ENCODE measurements at places on chromosomes 4 and X.

- no peak for DNase-seq
These were observed 647.0 kb upstream of the AADAT start for GRCh38 chr4:170736710-170737109.

DNA sequence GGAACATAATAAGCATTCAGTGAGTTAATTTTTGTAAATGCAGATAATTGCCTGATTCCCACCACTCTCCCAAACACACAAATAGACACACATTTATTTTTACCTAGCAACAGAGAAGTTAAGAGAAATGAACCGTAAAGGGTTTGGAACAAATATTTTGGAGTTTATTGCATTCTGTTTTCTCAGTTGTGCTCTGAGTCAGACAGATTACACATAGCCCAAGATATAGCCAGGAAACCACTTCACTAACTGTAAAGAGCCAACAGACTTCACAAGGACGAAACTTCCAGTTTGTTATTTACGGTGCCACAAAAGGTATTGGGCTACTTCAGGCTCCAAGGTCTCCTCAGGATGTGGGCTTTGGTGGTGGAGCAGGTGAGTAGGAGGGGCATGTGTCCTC is 217.0 kb downstream of the BMPR1B start:
- DNase-seq: no peak

DNA sequence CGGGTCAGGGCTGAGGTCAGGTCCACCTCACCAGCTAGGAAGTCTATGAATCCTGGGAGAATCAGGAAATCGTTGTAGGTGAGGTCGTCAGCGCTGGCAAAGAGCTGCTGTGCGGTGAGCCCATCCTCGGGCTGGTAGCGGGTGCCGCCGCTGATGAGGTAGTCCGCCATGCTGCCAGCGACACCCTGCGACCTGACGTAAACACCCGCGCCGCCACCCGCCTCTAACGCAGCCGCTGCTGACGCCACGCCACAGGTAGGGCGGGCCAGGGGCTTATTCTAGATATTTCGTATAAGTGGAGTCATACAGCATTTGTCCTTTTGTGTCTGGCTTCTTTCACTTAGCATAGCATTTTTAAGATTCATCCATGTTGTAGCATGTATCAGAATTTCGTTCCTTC is 220.2 kb upstream of the ATP6AP2 start:
- DNase-seq: no peak

- no peak for DNase-seq
These were observed 508.6 kb upstream of the EPHA5 start for GRCh38 chr4:66178906-66179305.

DNA sequence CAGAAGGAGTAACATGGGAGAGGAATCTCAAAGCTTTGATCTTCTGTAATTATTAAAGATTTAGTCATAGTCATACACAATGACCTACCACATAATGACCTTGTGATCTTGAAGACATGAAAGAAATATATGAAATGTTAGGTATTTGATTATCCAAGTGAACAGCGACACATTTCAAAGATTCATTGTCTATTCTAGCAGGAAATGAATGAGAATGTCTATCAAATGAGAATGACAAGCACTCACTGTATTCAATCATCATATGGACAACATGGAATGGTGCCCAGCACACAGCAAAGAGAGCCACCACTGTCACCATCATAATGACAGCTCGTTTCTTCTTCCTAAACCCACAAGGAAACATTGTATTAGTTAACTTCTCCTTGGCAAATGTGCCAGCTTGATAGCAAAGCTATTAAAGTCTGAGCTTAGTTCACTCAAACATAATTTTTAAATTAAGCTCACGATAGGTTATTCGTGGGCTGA is 50.6 kb downstream of the QRFPR start:
- DNase-seq: peak; percentile 9

DNA sequence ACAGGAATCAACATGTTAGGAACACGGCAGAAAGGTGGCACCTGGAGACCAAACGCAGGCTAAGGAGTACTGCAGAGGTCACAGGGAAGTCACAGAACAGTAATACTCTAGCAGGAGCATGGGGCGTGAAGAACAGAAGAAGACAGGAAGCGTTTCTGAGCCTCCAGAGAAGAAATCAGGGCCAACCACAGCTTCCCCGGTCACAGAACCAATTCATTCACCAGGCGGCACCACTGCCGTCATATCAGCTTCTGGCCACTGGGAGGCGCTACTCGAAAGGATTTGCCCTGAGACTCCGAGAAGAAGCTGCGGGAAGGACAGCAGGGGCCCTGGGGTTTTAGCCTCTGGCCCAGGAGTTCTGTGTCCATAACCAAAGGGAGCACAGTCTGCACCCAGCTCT is 78.0 kb upstream of the DRD5 start:
- peak; percentile 4 for DNase-seq

GRCh38 chr4:141932490-141932889 is 296.1 kb downstream of the IL15 start:
- no peak for DNase-seq

- DNase-seq: no peak
These were observed at the start of gene FDCSP for GRCh38 chr4:70225824-70226223. Gene FDCSP, plus strand, starts transcription at chr4:70226124. Its CDS starts 5,071 bp downstream, at chr4:70231195.

- DNase-seq: no peak
These were observed 21.4 kb upstream of the RBPJ start for GRCh38 chr4:26299254-26299882.

DNA sequence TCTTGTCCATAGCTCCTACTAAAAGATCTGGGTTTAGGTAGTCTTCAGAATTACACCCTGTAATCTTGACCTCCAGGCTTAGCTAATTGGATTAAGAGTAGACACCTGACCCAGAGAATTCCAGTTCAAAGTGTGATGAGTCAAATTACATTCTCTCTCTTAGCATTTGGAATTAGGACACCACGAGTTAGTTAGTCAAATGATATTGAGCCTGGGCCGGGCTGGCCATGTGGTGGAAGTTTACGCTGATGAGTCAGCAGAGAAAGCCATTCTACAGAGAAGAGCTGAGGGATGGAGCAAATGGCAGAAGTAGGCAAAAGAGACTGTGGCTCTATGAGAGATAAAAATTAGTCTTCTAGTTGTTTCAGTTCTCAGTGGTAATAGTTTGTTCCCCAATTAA is 31.1 kb downstream of the CEP44 start:
- DNase-seq: no peak

All from anterior cingulate cortex (tissue), 58 donors.